ENCODE measurements at places on chromosomes 4 and X.

- peak; percentile 7 for DNase-seq
These were observed 386.7 kb downstream of the SPRY1 start for GRCh38 chr4:123783151-123783790.

GRCh38 chr4:124212815-124213630, 499.5 kb downstream of the ANKRD50 start:
- DNase-seq = no peak

GRCh38 chrX:49988143-49988542, 65.7 kb downstream of the CLCN5 start:
- no peak for DNase-seq

DNA sequence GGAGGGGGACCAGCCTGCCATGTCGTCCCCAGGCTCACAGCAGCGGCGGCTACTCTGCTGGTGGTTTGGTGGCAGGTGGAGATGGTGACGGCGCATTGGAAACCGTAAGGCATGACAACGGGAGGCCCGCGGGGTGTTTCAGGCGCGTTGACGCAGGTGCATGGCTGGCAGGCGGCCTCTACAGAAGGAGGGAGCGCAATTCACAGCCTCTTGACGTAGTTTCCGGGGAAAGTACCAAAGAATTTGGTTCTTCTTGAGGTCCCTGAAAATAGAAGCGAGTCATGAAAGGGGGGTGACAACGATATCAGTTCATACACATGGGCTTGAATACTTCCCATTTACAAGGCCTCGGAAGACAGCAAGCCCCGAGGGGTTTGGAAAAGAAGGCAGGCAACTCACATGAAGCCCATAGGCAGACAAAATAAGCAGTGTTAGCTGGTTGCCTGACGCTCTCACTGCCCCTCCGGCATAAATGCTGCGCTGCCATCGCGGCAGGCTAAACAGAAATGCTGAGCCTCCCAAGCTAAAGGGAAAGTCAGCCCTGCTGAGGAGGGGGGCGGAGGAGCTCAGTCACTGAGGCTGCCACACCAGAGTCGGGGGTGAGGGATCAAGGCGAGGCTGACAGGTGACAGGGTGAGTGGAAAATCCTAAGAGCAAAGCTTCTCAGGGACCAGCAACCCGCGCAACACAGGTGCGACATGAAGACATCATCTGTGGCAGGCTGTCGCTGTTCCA, 52.3 kb upstream of the PDLIM3 start:
- no peak for DNase-seq

- no peak for DNase-seq
These were observed 513.5 kb upstream of the NR3C2 start for GRCh38 chr4:148955564-148956297.

DNA sequence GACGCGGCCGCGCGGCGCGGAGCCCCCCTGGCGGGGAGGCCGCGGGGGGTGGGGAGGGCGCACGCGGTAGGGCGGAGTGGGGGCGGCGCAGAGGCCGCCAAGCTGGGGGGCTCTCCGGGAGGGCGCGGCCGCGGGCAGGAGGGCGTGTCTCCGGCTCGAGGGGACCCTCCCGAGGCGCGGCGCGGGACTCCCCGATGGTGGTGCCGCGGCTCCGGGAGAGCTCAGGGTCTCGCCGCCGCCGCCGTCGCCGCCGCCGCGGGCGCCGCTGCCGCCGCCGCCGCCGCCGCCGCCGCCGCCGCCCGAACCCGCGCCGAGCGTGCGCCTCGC, 165 bp upstream of the PTCHD1 start:
- DNase-seq = no peak

DNA sequence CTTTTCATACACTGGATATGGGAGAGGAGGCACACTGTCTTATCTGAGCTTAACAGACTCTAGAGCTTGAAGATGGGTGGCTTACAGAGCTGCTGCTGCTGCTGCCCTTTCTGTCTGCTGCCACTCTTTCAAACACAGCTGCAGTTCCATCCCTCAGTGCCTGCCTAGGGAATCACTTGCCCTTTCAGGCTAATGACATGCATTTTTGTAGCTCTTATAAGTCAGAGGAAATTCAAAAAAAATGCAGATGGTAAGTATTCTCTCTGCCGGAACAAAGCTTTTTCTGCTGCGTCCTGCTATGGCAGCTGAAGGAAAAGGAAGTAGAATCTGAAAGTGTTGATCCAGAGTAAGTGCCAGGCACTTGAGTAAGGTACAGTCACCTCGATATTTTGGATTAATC, 460.4 kb upstream of the DIAPH2 start:
- DNase-seq = no peak

DNA sequence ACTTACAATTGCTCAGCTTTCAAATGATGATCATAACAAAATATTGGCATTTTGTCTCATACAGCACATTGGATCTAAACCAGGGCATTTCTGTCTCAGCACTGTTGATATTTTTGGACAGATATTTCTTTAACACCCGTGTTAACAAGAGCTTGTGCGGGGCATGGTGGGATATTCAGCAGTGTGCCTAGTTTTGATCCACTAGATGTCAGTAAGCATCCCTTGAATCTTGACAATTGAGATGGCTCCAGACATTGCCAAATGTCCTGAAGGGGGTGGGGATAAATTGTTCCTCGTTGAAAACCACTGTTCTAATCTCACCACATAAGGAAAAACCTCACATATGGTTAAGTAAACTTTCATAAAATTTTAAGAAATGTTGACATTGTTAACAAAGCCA, 806.3 kb downstream of the STIM2 start:
- DNase-seq = peak; percentile 0

- DNase-seq = no peak
These were observed 5.7 kb downstream of the JAKMIP1 start for GRCh38 chr4:6194458-6195195.

All from MG63 (cell line).